GM12865 (cell line): ENCODE measurements at places on chromosomes 16 and 17.

- no peak for DNase-seq
Observed at GRCh38 chr17:38420518-38420917, 7.7 kb upstream of the ARHGAP23 start.

GRCh38 chr16:79175286-79176057 is 425.1 kb downstream of the MAF start:
- DNase-seq = no peak

GRCh38 chr17:64320613-64321553 is 57.8 kb upstream of the TEX2 start:
- DNase-seq = peak; percentile 75

GRCh38 chr16:14576532-14576931 is 53.5 kb downstream of the PARN start:
- DNase-seq = no peak

GRCh38 chr17:35081638-35082037 is 18.1 kb upstream of the RFFL start:
- no peak for DNase-seq

- DNase-seq = no peak
Observed at GRCh38 chr17:6532441-6532885, 23.9 kb downstream of the PITPNM3 start.

DNA sequence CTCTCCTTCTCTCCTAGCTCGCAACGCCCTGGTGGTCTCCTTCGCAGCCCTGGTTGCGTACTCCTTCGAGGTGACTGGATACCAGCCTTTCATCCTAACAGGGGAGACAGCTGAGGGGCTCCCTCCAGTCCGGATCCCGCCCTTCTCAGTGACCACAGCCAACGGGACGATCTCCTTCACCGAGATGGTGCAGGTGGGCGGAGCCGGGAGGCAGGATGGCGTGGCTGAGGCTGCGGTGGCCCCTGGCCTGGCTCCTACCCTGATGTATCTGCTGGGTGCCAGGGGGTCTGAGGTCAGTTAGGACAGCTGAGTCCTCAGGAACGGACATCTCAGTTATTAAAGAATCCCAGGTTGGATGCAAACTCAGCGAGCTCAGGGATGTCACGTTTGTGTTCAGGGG is 16.7 kb downstream of the SLC26A11 start:
- DNase-seq = no peak

DNA sequence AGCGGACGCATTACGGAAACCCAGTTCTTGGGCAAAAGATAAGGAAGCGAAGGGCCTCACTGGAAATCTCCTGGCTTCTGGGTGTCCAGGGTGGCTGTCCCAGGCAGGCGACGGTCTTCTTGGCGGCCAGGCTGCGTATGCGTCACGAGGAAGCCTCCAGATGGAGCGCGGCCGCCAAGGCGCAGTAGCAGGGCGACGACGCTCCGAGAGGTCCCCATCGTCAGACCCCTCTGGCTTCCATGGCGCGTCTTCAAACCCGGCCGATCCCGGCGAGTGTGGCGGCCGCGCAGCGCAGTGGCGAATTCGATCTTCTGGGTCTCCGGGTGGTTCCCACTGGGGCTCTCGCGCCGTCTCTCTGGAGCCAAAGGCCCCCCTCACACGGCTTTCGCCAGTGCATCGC is 13.8 kb upstream of the ANKRD40CL start:
- DNase-seq = no peak

DNA sequence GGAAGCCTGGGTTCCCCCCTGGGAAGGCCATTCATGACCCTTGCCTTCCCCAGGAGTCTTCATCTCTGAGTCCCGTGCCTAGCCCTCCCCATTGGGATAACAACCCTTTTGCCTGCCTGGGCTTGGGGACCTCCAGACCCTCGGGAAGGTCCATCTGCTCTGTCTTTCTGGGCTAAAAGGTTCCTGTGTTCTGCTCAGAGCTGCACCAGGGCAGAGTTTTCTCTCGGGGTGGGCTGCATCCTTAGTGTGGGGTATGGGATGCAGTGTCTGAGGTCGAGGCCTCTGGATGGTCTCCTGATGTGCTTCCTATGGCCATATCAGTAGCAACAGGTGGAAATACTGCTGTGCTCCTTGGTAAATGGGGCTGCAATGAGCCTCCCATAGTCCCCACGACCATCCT is 22.9 kb upstream of the PLLP start:
- DNase-seq = no peak

GRCh38 chr16:79623062-79623461 is 22.5 kb upstream of the MAF start:
- DNase-seq = no peak

- DNase-seq = no peak
Observed at GRCh38 chr17:47757386-47757785, 24.4 kb downstream of the TBX21 start.

GRCh38 chr17:68714676-68715075 is 113.5 kb upstream of the FAM20A start:
- DNase-seq = peak; percentile 22

GRCh38 chr17:45906927-45907622 is 12.7 kb downstream of the MAPT start:
- DNase-seq = no peak

GRCh38 chr16:86899151-86899550 is 320.8 kb downstream of the FOXL1 start:
- no peak for DNase-seq

- peak; percentile 63 for DNase-seq
Observed at GRCh38 chr17:10018461-10018891, 113.4 kb upstream of the RCVRN start.

DNA sequence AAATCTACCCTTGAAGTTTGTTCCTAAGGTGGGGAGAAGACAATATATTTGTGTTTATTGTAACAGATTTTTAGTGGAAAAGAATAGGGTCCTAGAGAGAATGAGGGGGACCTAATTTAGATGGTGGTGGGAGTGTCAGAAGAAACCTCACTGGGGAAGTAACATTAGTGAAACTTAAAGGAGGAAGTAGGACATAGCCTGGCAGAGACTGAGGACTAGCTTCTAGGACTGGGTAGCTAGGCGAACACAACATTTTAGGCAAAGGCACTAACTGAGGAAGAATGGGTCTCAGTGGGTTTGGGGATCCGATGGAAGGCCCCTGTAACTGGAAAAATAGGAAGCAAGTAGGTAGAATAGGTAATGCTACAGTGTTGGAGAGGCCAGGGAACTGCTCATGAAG is 4.2 kb upstream of the ARL2BP start:
- peak; percentile 30 for DNase-seq

- peak; percentile 25 for DNase-seq
Observed at GRCh38 chr17:10579270-10579669, 29.8 kb upstream of the MYH2 start.

GRCh38 chr17:49494986-49495841 is at the start of gene NGFR:
Gene NGFR (plus strand): TSS chr17:49495293. CDS start chr17:49495418, 125 bp downstream.
- peak; percentile 58 for DNase-seq

DNA sequence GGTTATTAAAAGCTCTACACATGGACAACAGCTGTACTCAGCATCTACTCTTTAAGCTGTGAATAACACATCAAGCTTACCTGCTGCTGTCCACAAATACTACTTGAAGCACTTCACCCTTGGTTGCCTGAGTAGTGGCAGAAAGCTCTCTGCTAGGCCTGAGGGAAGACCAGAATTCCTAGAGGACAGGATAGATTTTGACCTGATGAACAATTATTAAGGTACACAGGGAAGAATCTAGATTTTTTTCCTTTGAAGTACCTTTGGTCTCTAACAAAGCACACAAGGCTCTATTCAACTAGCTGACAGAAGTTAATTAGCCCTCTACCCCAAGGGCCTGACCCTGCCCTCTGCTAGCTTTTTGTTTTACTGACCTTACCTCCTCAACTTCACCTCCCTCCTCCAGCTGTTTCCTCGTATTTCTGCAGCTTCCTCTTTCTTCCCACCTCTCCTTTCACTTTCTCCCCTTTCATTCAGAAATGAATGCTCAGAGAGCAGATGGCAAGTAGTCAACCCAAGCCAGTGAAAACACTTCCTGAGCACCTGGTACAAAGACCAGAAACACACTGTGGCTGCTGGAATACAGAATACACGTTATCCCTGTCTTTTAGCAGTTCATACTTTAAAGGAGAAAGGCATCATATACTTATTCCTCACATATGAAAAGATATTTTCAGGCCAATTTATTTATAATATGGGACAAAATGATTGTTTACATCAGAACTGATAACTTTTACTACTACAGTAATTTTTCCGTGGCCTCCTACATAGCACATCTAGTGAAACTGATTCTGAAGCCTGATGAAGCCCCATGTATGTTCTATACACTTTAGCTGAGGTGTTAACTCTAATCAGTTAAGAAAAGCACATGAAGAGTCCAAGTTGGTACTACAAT is 5.7 kb upstream of the VEZF1 start:
- peak; percentile 54 for DNase-seq

GRCh38 chr17:82705756-82706155 is 7.3 kb upstream of the RAB40B start:
- no peak for DNase-seq

DNA sequence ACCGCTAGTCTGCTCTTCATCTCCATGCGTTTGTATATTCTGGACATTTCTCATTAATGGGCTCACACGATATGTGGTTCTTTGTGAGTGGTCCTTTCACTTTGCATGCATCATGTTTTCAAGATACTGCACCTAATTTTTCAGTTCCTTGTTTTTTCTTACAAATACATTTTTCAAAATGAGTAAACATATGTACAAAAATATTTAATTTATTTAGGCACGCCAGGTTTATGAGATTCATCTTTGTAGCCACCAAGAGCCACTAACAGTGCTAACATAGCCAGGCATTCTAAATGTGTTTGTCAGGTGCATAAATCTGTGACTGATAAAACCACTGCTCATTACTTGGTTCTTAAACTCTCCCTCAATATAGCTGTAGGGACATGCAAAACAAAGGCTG is 375.3 kb downstream of the WWOX start:
- DNase-seq = peak; percentile 5

- DNase-seq = peak; percentile 45
Observed at GRCh38 chr17:77279448-77280303, 138.9 kb downstream of the SEC14L1 start.

DNA sequence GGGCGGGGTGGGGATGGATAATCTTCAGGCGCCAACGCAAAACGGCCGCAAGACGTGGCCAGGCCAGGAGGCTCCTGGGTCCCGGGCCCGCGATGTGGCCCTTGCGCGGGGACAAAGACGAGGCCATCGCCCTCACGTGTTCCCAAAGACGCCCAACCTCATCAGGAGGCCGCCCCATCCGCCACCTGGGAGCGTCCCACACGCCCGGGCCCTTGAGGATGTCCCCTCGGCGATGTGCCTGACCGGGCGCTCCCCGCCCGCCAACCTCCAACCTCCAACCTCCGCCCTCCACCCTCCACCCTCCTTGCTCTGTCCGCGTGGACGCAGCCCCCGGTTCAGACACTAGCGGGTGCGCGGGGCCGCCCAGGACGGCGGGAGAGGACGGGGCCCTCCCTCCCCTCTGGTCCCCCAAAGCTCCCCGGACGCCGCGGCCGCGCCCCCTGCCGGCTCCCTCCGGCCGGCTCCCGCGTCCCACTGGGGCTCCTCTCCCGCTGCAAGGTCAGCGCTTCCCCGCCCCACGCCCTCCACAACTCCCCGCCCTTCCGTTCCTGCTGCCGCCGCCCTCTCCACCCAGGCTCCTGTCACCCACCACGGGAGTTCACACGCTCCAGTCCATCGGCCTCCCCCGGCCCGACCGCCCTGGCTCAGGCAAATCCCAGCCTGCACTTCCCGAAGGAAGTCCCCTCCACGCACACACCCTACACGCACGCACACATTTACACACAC is 250.8 kb upstream of the RPL38 start:
- DNase-seq = peak; percentile 2

GRCh38 chr17:69050999-69051775 is 9.5 kb downstream of the ABCA9 start:
- DNase-seq = no peak

DNA sequence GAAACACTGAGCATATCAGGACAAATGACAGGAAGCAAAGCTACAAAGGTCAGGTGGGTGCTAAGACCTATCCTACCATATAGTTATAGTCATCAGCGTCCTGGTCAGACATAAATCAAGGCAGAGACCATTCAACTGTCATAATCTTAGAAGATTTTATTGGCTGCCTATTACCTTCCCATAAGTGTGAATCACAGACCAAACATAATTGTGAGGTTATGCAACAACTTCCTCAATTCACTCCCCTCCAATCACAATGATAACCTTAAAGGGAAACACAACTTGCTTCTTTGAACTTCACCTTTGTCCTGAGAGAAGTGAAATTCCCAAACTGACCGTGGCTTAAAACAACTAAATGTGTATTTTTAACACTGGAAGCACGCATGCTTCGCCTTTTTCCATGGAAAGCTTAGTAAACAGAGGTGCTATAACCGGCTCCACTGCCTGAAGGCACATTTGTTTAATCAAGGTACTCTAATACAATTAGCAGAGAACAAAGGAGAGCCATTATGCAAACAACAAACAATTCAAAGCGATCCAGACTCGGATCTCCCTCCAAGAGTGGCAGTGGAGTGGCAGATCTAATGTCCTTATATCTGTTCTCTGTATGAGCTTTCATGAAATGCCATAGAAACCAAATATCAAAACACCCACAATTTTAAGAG is 84.9 kb downstream of the TMEM114 start:
- DNase-seq = no peak

GRCh38 chr17:33779234-33779591 is 475.9 kb upstream of the CCL2 start:
- peak; percentile 64 for DNase-seq

GRCh38 chr17:35161281-35161761 is 13.7 kb downstream of the UNC45B start:
- DNase-seq = no peak

DNA sequence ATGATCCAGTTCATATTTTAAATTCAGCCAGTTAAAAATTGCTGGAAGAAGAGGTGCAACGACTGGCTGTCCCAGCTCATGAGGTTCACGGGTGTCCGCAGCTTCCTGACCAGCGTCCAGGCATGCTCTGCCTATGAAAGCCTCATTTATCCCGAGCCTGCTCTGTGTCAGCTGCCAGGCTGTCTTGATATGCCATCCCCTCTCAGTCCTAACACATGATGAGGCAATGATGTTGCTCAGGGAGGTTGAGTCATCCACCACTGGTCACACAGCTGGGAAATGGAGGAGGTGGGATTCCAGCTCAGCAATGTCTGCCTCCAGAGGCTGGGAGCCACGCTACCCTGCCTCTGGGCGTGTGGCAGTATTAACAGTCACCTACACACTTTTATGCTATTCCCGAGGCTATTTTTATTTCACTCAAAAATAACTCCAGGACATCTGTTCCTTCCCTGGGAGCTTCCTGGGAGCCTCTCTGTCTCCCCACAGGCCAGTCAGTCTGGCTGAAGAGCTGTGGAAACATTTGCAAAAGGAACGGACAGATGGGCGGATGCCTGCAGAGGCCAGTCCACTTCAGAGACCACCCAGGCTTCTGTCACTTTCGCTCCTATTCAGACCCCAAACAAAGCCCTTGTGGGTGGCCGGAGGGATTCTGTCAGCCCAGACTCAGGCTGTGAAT is 22.5 kb downstream of the RAB11FIP4 start:
- no peak for DNase-seq
